ENCODE measurements at places on chromosomes 5 and 9. TPM values are rescaled to one million over a fixed set of nuclear protein-coding genes. Genes with fewer than 3 reads are reported as not detected.
A peak's percentile ranks its signal among the peaks of the same experiment; 100 is the strongest.

GRCh38 chr5:115686051-115686737, 60.4 kb upstream of the TMED7 start:
- DNase-seq = no peak

DNA sequence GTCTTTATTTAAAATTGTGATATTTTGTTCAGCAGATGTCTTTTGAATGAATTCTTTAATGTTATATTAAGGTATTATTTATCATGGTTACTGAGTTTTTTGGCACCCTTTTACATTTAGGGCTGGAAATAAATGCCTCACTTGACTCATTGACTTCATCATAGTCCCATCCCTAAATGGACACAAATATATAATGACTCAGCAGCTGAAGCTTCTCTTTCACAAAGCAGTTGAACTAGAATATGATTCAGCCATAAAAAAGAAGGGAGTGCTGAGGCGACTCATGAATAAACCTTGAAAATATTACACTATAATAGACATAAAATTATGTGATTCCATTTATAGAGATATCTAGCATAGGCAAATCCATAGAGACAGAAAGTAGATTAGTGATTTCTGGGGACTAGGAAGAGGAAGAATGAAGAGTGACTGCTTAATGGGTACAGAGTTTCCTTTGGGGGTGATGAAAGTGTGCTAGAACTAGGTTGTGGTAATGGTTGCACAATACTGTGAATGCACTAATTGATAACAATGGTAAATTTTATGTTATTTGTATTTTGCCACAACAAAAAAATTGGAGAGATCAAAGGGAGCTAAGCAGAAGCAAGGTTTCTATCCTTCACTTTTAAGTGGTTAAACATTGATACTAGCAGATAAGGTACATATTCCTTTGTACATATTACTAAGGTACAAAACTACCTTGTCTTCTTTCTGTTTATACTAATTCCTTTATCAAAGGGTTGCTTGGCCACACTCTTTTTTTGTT, 449.6 kb downstream of the NTRK2 start:
- no peak for DNase-seq

GRCh38 chr9:126084008-126084407, 242.6 kb upstream of the MVB12B start:
- no peak for DNase-seq

GRCh38 chr9:27204578-27204977, 92.4 kb downstream of the EQTN start:
- no peak for DNase-seq

- no peak for DNase-seq
Measured at GRCh38 chr5:178314961-178315820, 82.6 kb upstream of the PHYKPL start.

GRCh38 chr5:179128041-179128365, 67.8 kb downstream of the ZNF354C start:
- no peak for DNase-seq

HTR4 gene
- not detected for total RNA-seq

GRCh38 chr5:84599964-84600363, 215.3 kb upstream of the EDIL3 start:
- DNase-seq = no peak

CDH6 gene
- total RNA-seq = 66.2 TPM

GRCh38 chr5:72071906-72072305, 35.4 kb upstream of the MAP1B start:
- no peak for DNase-seq

DNA sequence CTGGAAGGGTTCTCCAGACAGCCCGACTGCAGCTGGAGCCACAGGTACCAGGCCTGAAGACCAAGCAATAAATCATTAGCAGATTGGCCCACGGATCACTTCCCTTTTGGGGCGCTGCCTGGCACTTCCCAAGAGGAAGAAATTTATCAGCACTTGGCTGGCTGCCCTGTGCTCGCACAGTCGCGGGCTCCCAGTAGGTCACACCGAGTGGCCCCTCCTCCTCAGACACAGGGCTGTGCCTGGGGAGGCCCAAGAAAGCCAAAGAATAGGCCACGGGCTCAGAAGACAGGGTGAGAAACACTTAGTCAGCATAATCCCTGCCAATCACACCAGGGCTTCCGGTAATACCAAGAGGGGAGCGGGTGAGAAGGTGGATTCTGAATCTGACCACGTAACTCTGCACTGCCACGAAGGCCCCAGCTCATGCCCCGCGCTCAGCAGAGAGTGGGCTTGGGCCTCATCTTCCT, 115.7 kb upstream of the MSX2 start:
- no peak for DNase-seq

ADGRV1 gene
- total RNA-seq = 3.5 TPM

N4BP3 gene
- total RNA-seq = 6.0 TPM

- no peak for DNase-seq
Measured at GRCh38 chr5:39175273-39175955, 43.9 kb downstream of the FYB1 start.

DNA sequence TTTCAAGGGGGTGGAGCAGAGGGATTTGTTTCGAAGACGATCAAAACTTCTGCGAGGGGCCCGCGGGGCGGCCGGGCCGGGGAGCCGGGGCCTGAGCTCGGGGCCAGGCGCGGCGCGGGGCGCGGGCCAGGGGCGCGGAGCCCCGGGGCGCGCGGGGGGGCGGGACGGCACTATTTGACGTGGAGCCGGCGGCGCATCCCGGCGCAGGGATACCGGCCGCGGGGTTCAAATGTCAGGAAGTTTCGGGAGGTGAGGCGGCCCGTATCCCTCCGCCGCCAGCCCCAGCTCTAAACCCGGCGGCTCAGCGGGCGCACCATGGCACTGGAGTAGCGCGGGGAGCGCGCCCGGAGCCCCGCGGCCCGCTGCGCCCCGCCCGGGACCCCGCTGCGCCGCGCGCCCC, at the start of gene LMX1B:
Gene LMX1B (plus strand): TSS at position 278 of the 400 bp plus-strand sequence. CDS start 522 bp downstream, outside the sequence.
- no peak for DNase-seq

SLC34A3 gene
- not detected for total RNA-seq

DNA sequence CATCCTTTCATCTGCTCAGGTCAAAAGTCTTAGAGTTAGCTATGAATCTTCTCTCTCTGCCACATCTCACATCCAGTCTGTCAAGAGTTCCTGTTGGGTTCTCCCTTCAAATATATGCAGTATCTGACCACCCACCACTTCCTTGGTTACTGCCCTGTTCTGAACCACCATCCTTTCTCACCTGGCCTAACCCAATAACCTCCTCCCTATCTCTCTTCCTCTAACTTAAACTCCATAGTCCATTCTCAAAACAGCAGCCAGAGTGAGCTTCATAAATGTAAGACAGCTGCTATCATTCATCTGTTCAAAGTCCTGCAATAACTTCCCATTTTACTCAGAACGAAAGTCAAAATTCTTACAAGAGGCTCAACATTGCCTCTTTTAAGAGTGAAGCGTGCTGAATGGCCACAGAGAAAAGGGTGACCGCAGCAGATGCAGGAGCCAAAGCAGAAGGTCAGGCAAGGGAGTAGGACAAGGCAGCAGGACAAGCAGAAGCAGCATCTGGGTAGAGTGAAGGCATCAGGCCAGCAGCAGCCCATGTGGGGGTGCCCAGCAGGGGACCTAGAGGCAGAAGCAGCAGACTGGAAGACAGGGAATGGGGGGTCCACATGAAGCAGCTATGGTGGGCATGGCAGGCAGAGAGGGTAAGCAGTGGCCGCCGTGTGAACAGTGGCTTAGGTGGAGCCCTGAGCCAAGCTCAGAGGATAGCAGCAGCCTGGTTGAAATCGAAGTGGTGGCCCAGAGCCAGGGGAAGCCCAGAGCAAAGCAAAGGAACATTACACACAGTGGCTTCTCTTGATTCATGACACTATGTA, 39.3 kb upstream of the CDC42SE2 start:
- DNase-seq = no peak

DNA sequence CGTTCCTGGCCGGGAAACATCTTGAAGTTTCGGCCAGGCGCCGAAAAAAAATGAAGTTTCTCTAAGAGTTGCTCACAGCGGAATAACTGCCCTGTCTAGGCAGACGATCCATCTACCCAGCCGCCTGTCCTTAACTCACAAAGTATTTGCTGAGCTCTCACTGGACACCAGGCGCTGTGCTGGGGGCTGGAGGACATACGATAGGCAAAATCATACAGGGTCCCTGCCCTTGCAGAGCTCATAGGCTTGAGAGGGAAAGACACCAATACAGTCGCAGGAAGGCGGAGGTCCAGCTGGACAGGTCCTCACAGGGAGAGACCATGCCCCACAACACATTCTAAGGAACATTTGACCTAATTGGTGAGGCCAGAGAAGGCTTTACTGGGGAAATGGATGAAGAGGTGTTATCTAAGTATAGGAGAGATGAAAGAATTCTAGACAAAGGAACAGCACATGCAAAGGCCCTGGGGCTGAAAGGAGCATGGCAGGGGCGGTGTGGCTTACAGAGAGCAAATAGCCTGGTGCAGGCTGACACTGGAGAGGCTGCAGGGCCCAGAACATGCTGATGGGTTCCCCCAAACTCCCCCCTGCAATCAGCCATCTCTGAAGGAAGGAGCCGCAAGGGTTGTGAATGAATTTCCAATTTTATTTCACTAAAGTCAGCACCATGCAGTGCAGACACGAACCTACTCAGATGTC, 2.0 kb upstream of the MXD3 start:
- no peak for DNase-seq

- DNase-seq = no peak
Measured at GRCh38 chr9:133149130-133150015, 14.3 kb downstream of the GBGT1 start.

GRCh38 chr5:132414634-132415378, 45.3 kb downstream of the SLC22A5 start:
- peak; percentile 88 for DNase-seq

GRCh38 chr9:84669013-84669287, 579 bp upstream of the NTRK2 start:
- DNase-seq = no peak

- DNase-seq = no peak
Measured at GRCh38 chr5:91668261-91668660, 285.1 kb upstream of the ARRDC3 start.

DNA sequence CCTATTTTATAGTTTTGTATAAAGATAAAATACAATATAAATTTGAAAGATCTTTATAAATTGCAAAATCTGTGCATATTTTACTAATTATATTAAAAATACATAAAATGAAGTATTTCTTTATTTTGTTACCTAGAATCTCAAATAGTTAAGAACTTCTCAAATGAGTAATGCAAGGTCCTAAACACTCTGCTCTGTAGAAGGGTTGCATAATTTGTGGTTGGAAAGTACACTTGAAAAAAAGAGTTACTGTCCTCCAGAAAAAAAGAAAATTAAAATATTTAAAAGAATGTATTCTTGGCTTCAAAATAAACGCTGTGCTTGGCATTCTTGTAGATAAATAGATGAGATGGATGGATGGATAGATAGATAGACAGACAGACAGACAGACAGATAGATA, 428.8 kb upstream of the CDH6 start:
- DNase-seq = no peak

DOCK8 gene
- 3.8 TPM for total RNA-seq

SIT1 gene
- total RNA-seq = not detected

GRCh38 chr5:38208782-38209378, 49.5 kb upstream of the EGFLAM start:
- no peak for DNase-seq

GRCh38 chr5:54289769-54290168, 20.6 kb downstream of the ARL15 start:
- no peak for DNase-seq

PHF24 gene
- 0.58 TPM for total RNA-seq

DNA sequence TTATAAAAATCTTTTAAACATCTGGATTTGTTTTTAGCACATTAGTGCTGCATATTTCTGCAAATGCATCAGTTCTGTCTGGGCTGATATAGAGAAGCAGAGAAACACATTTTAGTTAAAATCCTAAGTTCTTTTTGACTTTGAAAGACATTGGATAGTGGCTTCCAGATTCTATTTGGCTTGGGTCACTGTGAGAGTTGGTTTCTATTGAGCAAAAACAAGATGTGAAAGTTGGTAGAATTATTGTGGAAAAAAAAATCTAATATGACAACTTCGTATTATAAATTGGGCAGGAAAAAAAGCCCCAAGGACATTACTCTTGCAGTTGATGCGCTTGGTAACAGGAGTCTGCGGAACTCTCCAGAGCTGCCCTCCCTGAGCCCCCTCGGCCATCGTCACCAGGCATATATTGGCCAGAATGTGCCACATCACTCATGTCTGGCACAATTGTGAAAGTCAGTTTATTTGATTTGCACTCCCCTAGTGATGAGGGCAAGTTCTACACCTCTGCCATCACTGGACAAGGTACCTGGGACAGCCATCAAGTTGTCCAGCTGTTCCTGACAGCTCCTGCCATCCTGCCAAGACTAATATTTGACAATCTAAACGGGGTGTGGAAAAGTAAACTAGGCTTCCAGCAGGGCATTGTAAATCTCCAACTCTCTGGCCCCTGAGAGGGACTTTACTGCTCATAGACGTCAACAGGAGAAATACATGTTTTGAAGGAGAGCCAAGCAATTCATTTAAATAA, 334.5 kb downstream of the TENT4A start:
- DNase-seq = no peak

TMEM174 gene
- not detected for total RNA-seq

DNA sequence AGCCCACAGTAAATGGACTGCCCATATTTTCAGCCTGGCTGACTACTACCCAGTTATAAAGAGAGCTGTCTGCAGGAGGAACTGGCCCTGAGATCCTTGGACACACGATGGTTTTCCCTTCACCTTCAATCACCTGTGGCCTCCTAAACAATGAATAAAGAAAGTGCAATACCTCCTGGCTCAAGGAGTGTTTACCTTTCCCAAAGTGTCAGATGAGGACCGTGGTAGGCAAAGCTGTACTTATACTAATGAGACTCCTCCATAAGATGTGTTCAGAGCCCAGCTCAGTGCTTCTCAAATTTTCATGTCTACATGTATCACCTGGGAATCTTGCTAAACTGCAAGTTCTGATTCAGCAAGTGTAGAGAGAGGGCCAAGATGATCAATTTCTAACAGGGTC, 284.5 kb upstream of the VLDLR start:
- no peak for DNase-seq

Measured in kidney epithelial cell (primary cell).